ENCODE measurements at places on chromosomes 2 and 18.

DNA sequence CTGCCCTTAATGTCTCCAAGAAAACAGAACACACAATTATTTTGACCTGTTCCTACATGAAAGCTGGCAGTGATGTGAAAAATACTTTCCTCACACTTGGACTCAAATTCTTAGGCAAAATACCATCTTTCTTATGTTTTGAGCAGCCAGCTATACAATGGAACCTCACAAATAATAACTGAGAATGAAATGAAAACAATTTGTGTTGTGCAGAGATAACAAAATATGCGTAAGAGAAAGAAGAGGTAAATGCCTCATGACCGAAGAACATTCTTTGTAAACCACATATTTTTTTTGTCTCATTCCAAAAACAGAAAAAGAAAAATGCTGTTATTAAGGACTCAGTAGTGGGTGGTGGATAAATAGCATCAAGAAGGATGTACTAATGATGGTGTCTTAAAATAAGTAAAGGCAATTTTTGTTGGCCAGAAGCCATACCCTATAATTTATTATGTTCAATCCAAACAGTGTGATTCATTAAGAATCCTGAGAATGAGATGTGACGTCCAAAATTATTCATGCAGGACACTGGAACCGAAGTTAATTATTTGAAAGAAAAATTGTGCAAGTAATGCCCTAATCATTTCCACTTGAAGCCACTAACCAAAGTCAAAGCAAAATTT is 193.0 kb upstream of the NETO1 start:
- DNase-seq = no peak

DNA sequence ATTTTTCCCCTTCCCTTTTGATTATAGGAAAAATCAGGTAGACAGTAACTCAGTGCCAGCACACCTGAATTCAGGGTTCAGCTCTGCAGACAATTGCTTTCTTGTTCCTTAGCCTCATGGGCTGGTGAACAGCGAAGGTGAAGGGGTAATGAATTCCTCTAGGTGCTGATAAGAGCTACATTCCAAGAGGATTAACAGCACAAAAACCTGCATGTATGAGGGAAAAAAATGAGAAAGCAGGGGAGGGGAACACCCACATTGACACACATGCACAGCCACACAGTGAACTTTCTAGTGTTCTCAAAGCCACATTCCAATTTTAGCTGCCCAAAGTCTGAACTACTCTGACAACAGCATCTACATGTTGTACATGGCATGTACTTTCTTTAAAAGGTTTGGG is 46.1 kb downstream of the SPATS2L start:
- DNase-seq = peak; percentile 77

DNA sequence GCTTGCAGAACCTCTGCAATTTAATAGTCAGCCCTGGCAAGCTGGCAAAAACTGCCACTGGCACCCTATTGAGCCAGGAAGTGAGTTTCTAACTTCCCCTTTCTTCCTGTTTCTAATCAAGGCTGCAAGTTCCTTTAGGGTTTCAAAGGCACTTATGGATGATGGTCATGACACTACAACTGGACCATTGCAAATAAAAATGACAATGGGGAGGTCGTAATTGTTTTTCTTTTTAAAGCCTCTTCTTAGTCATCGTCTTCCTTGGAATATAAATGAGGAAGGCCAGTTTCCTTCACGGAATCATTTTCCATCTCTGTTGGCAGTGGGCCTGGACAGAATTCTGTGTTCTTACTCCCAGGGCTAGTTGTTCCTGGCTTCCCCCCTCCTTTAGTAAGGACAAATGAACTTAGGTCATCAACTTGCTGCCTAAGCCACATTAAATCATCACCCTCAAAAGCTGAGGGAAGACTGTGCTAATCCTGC is 35.8 kb downstream of the SH3RF3 start:
- DNase-seq = no peak

GRCh38 chr2:45070113-45070652 is 60.9 kb upstream of the SIX2 start:
- no peak for DNase-seq

DNA sequence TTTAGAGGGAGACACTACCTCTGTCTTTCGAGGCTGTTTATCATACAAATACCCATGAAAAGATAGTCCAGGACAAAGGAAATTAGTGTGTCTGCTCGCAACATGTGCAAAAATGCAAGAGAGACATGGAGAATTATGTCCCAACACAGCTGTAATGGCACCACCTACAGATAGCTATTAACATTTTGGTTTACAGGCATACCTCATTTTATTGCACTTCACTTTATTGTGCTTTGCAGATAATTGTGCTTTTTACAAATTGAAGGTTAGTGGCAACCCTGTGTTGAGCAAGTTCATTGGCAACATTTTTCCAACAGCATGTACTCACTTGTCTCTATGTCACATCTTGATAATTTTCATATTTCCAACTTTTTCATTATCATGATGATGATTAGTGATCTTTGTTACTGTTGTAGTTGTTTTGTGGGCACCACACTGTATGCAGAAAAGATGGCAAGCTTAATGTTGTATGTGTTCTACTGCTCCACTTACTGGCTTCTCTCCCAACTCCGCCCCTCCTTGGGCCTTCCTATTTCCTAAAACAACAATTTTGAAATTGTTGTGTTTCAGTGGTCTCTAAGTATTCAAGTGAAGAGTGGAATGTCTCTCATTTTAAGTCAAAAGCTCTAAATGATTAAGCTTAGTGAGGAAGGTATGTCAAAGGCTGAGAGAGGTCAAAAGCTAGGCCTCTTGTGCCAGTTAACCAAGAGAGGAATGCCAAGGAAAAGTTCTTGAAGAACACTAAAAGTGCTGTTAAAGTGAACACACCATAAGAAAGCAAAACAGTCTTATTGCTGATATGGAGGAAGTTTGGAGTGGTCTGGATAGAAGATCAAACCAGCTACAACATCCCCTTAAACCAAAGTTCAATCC is 52.0 kb downstream of the ANKRD12 start:
- peak; percentile 31 for DNase-seq

- peak; percentile 82 for DNase-seq
These were observed 72.7 kb upstream of the GLS start for GRCh38 chr2:190807886-190808285.

DNA sequence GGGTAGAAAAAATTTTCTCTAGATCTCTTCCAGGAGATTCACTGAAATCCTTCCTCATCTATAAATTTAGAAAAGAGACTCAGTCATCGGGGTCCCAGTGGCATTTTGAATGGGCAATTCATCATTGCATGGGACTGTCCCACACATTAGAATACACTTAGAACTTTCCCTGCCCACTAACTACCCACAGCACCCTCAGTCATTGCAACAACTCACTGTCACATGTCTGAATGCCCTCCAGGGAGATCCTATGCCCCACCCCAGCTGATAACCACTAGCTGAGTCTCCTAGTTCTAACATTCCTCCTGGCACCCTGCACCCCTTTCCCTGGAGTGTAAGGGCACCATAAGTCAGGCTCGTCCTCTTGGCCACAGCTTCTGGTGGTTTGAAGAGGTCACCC is 89.6 kb downstream of the INSIG2 start:
- no peak for DNase-seq

Data from large intestine (tissue), 12 donors.